Cortex of kidney (tissue), 1 donor: ENCODE measurements at places on chromosomes 4 and X.

DNA sequence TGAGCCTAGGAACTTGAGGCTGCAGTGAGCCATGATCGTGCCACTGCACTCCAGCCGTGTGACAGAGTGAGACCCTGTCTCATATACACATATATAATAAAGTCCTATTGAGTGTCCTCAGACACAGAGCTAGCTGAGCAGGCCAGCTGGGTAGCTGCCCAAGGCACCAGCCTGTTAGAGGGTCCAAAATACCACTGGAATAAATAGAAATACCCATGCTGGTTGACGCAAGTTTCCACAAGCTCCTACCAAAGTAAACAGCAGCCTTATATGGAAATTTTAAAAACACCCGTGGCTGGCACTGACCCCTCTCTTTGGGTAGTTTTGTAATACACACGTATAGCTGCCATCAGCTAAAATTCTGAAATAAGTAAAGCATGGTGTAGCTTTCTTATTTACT, 348.6 kb downstream of the BCOR start:
- no peak for DNase-seq

DNA sequence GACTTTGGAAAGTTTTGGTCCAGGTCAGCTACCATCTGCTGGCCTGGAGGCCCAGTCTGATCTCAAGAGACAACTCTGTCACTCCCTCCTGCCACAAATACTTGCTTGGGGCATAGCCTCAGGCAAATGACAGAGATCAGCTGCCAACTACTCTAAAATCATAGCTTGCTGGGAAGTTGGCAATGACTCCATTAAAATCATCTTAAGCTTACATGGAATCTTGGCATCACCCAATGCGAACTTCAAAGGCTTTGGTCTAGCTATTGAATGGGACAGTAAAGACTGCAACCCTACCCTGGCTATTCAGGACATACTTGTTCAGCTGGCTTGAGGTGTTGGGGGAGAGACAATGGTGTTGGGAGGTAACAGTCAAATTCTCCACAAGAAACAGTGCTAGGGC, 7.0 kb upstream of the USO1 start:
- no peak for DNase-seq

DNA sequence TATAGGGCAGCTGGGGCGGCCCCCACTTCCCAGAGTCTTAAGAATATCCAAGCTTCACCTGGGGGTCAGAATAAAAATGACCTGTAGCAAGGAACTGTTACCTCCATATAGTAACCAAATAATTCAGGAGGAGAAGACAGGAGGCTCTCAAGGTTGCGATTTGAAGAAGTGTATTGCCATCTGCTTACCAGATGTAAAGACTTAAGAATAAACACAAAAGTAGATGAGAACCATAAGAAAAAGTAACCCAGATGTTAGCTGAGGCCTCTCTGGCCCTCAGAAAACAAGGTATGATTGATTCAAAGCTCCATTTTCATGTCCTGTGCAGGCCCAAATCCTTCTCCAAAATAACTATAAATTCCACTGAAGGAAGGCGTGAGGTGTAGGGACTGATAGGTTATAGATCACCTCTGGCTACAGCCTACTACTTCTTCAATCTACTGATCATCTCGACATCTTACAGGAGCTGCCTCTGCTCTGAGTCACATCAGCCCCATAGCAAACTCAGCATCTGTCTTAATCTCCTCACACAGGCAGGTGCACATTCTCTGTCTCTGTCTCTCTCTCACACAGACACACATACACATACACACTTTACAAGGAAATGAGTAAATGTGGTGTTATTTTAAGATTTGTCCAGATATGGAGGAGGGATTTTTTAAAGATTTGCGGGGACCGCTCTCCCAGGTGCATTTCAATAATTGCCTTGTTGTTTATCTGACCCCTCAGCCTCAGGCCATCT, 193.9 kb upstream of the EDNRA start:
- DNase-seq, result no peak

DNA sequence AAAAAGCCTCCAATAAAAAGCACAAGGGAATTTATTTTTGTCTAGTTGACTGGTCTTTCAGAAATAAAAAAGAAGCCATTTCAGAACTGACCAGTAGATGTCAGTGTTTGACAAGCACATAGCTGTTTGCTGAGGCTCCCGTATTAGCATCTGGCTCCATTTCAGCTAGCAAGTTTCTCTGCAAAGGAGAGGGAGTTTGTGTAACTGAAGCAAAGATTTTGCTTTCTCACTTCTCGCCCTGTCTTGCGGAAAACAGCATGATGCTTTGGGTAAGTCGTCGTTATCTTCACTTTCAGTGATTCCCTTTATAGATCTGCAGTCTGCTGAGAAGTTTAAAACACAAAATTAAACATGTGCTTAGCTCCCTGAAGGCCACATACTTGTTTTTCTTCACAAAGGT, 85.5 kb downstream of the CT47B1 start:
- no peak for DNase-seq

DNA sequence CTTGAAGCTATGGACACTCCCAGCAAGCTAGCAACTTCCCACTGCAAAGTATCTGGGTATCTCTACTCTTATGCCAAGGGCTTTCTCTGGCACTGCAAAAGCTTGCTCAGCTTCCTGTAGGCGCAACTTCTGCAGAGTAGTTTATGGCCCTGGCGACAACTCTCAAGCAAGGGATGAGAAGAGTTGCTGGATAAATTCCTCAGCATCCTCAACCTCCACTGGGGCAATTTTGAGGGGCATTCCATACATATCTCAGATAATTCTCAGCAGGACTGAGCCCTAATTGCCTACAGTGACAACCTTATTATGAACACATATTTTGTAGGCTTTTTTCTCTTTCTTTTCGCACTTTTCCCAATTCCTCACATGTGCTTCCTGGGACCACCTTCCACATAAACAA, 31.2 kb upstream of the TAB3 start:
- no peak for DNase-seq

DNA sequence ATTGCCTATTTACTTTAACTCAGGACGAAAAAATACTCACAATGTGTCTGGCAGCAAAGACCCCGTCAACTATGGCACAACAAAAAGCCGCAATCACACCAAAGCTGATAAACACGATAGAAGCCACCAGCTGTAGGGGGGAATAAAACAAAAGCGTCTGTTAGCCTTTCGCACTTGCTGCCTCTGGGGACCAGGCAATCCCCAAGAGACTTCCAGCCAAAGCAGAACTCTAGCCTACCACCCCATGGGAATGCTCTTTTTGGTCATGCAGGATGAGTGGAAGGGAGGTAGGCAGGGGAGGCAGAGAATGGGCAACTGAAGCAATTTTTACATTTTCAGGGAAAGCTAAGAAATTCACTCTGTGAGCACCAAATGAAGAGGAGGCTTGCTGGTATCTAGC, 20.1 kb downstream of the TMEM255A start:
- DNase-seq, result no peak

DNA sequence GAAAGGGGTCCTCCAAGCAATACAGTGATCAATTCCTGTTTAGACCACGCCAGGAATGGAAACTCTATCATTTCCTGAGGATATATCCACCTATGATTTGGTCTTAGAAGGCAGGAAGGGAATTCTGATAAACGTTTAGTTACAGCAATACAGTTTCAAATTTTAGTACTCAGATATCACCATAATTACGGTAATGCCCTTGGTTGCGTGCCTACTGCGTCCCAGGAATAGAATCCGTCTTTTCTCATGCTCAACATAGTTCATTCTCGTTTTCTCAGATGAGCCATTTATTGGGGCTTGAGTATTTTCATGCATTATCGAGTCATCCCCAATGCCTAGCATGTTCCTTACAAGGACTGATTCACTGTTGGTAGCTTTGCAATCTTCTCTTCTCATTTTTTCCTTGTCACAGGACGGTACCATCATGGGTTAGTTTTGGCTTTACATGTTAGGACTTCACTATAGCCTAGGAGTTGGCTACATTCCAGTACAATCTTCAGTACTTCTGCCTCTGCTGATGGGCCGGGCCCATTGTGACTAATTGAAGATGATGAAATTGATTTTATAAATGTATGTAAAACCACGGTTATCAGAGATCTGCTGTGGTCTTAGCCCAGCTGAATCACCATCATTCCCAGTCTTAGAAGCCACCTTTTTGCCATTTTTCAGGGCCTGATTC, 4.4 kb upstream of the PRKX start:
- DNase-seq, result no peak

DNA sequence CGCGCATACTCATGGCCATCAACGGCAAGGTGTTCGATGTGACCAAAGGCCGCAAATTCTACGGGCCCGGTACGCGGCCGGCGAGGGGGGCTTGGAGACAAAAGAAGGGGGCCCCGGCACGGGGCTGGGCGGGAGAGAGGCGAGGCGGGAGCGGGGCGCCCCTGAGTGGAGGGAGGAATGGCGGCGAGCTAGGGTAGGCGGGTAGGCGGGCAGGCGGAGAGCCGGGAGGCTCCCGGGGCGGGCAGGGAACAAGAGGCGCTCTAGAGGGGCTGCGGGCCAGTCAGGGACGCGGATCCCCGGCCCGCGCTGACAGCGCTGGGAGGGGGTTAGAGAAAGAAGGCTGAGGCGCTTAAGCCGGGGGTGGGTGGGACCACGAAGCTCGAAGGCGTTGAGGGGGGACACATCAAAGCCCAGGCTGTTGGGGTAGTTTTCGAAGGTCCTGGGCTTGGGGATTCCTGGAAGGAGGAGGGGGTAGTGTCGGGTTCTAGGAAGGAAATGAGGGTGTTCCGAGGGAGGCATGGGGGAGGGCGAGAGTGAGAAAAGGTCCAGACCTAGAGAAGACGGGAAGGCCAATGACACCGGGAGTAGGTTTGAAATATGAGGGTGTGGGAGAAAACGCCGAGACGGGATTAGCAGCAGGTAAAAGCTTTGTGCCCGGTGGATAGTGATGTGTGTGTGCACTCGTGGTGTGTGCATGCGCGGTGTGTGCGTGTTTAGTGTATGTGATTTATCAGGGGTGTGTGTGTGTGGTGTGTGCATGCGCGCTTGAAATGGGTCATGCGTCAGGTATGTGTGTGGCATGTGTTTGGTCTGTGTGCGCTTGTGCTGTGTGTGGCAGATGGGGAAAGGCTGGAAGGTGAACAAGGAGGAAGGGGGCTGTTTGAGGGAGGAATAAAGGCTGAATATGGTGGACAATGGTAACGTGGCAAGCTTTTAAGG, 807 bp downstream of the PGRMC1 start:
- no peak for DNase-seq

DNA sequence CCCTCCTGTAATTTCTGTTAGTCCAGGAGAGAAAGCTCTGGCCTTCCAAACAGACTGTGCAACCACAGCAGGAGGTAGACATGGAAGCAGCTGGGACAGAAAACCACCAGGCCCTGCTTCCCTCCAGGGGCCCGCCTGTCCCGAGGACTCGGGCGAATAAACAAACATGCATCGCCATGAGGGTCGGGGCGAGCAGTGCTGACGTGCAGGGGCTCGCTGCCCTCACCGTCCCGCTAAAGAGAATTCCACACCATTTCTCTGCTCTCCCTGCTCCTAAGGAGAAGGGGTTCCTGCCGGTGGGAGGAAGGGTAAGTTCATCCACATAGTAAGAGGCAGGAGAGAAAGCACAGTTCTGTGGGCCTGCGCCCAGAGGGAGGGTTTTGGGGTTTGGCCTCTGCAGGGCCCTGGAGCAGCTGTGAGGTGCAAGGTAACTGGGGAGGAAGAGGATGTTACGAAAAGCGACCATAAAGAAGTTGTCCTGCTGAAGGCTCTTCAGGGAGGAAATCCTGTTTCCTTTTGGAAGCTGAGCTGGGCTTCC, 54.9 kb downstream of the WFS1 start:
- no peak for DNase-seq

DNA sequence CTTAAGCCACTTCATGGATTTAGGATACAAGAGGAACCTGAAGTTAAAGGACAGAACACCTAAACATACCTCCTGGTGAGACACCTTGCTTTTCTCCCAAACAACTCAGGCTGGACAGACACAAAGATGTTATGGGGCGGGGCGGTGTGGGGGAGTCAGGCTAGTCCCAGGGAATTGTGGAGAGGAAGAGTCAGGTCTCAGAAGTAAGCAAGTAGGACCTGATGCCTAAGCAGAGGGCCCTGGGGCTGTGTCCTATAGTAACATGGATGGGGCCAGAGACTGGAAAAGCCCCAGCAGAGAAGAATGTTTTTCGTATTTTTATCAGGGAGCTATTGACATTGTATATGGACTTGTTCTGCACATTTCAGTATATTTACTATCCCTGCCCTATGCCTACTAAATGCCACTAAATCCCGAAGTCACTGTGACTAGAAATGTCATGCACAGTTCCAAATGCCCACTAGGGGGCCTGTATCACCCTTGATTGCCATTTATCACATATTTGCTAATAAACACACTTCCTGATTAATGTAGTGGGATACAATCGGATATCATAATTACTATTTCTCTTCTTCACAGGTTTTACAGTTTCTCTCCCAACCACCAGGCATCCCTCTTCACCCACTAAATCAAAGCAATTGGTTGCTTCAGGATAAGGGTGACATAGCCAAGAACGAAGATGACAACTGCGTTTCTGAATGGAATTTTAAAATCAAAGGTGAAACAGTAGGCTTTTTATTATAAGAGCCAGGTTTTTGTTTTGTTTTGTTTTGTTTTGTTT, 23.8 kb upstream of the ARHGAP10 start:
- no peak for DNase-seq
